ENCODE measurements at places on chromosomes 6 and 20. TPM values are rescaled to one million over a fixed set of nuclear protein-coding genes. Genes with fewer than 3 reads are reported as not detected.
A peak's percentile ranks its signal among the peaks of the same experiment; 100 is the strongest.

GRCh38 chr6:31822036-31822821, 5.3 kb upstream of the HSPA1B start:
- DNase-seq, result peak; percentile 84

DNA sequence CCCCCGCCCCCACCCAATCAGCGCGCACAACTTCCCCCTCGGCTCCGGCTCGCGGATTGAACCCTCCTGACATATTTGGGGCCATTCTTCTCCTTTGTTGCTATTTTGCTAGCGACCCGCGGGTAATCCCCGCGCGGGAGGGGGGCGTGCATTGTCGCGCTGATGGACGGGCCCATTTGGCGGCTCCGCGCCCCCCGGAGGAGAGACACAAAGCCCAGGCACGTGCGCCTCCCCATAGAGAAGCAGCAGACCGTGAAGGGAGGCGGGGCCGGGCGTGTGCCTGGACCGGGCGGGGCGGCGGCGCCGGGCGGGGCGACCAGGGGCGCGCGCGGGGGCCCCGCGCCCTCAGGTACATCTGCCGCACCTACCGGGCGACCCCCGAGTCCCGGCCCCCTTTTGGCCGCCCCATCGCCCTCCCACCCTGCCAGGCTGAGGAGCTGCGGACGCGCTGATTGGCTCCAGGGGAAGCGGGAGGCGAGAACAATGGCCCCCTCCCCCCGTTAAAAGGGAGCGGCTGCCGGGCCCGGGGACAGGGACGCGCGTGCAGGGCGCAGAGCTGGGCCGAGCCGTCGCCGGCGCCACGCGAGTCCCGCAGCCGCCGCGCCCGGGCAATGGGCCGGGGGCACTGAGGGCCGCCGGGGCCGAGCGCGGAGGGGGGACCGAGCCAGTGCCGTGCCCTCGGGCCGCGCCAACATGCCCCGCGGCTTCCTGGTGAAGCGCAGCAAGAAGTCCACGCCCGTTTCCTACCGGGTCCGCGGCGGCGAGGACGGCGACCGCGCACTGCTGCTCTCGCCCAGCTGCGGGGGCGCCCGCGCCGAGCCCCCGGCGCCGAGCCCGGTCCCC, at the start of gene INSM1:
Gene INSM1, plus strand, starts transcription at position 530 of the 843 bp plus-strand sequence. Its CDS starts 164 bp downstream, at position 694.
- peak; percentile 76 for DNase-seq

POU5F1 gene
- not detected for total RNA-seq

FHL5 gene
- not detected for total RNA-seq

- no peak for DNase-seq
Measured at GRCh38 chr6:166542580-166542912, 43.9 kb downstream of the RAMACL start.

DNA sequence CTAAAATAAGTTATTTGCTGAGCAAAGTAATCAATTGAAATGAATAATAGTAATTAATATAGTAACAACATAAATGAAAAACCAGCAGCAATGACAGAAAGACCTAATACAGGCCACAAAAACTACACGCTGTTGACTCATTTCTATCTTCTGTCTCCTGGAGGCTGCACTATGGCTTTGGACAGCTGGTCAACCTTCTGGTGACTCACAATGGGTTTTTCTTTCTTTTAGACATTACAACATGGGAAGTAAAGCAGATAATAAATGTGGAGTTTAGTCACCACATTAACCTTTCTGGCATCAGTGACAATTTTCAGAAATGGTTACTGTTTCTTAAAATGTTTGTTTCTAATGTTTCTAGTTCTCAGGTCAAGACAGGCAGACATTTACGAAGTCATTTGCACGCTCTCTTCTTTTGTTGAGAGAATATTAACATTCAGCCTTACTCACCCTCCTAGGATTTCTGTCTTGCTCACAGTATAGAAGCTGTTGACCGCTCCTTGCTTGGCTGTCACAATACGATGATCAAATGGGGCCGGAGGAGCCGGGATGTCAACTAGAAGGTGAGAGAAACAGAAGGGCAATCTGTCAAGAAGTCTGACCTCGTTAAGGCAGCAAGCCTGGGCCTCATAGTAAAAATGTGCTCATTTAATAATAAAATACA, 62.2 kb downstream of the MYLK4 start:
- DNase-seq, result peak; percentile 3

- DNase-seq, result no peak
Measured at GRCh38 chr6:153449279-153449678, 318.2 kb upstream of the RGS17 start.

- DNase-seq, result no peak
Measured at GRCh38 chr6:118895859-118896258, 1.9 kb downstream of the ASF1A start.

GRCh38 chr6:2546901-2547300, 203.8 kb downstream of the MYLK4 start:
- DNase-seq, result no peak

All from G401 (cell line).